ENCODE measurements at places on chromosomes 16 and 17.

- H3K4me3 ChIP-seq = no peak overlapping the region
- H3K4me1 ChIP-seq = peaks cover 2% of the 10 kb centered on the region
- DNase-seq = no peak
These were observed 53.6 kb upstream of the ADORA2B start for GRCh38 chr17:15891318-15891717.

DNA sequence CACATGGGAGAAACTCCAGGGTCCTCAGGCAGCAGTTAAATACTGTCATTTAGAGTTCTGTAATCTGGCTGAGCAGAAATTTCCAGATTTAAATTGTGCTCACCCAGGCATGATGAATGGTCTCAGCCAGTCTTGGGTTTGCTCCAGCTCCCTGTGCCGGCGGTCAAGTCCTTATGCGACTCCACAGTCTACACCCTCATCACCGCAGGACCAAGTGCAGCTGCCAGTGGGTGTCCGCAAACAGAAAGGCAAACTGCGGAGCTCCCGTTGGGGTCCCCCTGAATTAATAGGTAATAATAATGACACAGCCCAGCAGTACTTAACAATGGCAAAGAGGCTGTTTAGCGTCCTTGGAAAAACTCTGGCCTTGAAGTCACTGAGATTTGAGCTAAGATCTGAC lies 3.9 kb upstream of the CACNG4 start:
- H3K4me3 ChIP-seq = no peak overlapping the region
- no peak for DNase-seq

DNA sequence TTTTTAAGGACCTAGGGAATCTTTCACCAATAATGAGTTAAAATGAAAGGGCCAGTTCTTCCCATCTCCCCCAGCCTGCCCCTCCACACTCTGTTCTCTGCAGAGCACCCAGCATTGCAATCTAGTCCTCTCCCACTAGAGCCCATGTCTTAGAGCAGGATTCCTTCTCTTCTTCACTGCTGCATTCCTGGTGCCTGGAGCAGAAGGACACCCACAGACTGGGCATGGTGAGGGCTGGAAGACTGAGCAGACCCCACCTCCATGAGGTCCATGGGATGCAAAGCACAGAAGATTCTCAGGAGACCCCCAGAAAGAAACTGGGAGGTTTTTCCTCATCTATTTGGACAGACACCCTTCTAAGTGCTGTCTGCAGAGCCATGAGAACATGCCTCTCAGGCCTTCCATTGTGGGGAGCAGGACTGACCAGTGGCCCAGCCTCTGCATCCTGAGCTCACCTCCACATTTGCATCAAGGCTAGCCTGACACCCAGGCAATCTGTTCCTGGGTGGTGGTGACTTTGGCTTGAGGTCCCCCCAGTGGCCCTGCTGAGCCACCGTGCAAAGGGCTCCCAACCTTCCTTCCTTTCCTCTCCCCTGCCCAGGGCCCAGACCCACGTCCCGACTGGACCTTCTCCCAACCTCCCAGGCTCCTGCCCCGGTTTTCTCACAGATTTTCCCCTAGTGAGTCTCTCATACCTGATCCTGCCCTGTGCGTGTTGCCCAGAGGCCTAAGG lies 74.2 kb upstream of the ZNF469 start:
- no peak for DNase-seq
- no peaks in the 10 kb centered on the region for H3K4me1 ChIP-seq
- H3K27ac ChIP-seq = no peak overlapping the region
- H3K27me3 ChIP-seq = no peaks in the 10 kb centered on the region

GRCh38 chr16:12213180-12213579 lies 236.6 kb downstream of the SNX29 start:
- H3K36me3 ChIP-seq = no peaks in the 10 kb centered on the region
- H3K27ac ChIP-seq = no peak overlapping the region

- DNase-seq = no peak
- H3K27me3 ChIP-seq = no peaks in the 10 kb centered on the region
- peaks cover 18% of the 10 kb centered on the region for H3K4me1 ChIP-seq
- peak overlapping the region; percentile 75 for H3K4me3 ChIP-seq
These were observed 674 bp downstream of the TAF15 start for GRCh38 chr17:35809855-35810461.

GRCh38 chr16:69017036-69017783 lies 88.2 kb upstream of the HAS3 start:
- no peak for DNase-seq
- no peak overlapping the region for H3K4me3 ChIP-seq
- H3K27me3 ChIP-seq = no peaks in the 10 kb centered on the region
- no peak overlapping the region for H3K27ac ChIP-seq
- no peaks in the 10 kb centered on the region for H3K4me1 ChIP-seq
- no peaks in the 10 kb centered on the region for H3K36me3 ChIP-seq

DNA sequence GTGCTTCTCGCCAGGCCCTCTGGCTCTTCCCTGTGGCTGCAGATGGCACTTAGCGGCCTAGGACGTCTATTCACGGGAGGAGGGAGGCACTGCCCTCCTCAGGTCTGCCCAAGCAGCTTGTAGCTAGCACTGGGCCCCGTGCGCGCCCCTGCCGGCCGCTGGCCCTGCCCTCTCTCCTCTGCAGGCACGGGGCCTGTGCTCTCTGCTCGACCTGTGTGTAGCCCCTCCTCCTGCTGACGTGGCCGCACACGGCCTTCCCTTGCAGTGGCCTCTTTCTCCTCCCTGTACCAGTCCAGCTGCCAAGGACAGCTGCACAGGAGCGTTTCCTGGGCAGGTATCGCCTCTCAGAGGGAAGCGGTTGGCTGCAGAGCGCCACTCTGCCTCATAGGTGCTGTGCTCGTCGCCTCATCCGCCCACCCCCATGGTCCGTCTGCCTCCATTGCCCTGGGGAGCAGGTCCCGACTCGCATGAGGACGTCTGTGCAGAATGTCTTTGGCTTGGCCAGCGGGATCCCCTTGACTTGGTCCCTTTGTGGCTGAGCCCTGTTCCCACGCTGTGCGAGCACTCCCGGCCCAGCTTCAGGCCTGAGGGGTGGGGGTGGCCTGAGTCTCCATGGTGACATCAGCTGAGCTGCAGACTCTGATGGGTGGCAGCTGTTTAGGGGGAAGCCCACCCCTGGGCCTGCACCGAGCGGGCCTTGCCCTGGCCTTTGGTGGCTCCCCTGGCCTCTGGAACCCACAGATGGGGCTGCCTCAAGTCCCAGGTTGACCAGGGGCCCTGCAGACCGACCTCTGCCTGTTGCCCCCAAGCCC lies 34.6 kb downstream of the TSC2 start:
- H3K27me3 ChIP-seq = no peaks in the 10 kb centered on the region
- H3K4me1 ChIP-seq = no peaks in the 10 kb centered on the region
- no peak for DNase-seq
- H3K27ac ChIP-seq = no peak overlapping the region

GRCh38 chr17:32828822-32829221 lies 48.1 kb downstream of the MYO1D start:
- no peak overlapping the region for H3K27ac ChIP-seq
- DNase-seq = no peak
- no peaks in the 10 kb centered on the region for H3K36me3 ChIP-seq
- H3K4me3 ChIP-seq = no peak overlapping the region

DNA sequence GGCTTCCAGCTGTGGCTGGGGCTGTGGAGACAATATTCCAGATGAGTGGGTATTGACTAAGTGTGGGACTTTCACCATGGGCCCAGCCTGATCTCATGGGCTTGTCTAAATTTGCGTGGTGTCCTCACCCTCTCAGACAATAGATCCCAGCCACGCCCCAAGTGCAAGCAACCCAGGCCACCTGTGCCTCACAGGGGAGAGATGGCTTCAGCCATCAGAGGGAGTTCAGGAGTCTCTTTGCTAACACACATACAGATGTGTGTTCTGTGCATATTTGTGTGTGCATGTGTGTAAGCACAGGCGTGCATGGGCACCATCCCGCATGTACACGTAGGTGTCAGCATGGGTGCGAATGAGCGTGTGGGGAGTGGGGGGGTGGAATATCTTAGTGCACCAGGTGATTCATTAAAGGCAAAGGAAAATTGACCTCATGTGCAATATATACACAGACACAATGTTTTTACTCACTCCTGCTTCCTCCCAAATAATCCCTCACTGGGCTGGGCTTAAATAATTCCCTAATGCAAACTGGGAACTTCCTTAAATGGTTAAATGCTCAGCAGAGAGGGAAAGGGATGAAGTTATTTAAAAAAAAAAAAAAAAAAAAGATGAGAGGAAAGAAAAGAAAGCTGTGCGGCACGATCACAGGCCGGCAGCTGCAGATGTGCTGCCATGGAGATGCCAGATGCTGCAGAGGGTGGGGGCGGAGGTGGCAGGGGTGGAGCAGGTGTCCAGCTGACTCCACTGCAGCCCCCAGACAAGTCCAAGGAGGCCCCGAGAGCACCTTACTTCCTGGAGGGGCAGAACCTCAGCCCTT lies 24.0 kb upstream of the CDC42EP4 start:
- H3K4me1 ChIP-seq = no peaks in the 10 kb centered on the region
- H3K27me3 ChIP-seq = no peaks in the 10 kb centered on the region
- H3K36me3 ChIP-seq = no peaks in the 10 kb centered on the region
- no peak overlapping the region for H3K4me3 ChIP-seq

- DNase-seq = no peak
- no peak overlapping the region for H3K27ac ChIP-seq
- no peak overlapping the region for H3K4me3 ChIP-seq
- no peaks in the 10 kb centered on the region for H3K4me1 ChIP-seq
- H3K27me3 ChIP-seq = no peaks in the 10 kb centered on the region
These were observed 104.9 kb downstream of the RMI2 start for GRCh38 chr16:11450136-11450535.

DNA sequence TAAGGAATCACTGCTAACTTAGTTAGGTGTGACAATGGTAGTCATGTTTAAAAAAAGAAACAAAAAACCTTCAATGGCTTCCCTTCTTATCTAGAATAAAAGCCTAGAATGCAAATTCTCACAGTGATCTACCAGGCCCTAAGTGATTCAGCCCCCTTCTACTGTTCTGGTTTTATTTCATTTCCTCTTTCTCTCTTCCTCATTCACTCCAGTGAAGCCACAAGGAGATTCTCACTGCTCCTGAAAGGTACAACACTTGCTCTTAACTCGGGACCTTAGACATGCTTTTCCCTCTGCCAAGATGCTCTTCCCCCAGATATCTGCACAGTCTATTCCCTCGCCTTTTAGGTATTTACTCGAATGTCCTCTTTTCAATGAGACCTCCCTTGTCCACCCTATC lies 3.7 kb downstream of the PIGS start:
- H3K27me3 ChIP-seq = no peaks in the 10 kb centered on the region
- no peak overlapping the region for H3K4me3 ChIP-seq
- DNase-seq = no peak
- no peak overlapping the region for H3K27ac ChIP-seq
- peaks cover 22% of the 10 kb centered on the region for H3K4me1 ChIP-seq

DNA sequence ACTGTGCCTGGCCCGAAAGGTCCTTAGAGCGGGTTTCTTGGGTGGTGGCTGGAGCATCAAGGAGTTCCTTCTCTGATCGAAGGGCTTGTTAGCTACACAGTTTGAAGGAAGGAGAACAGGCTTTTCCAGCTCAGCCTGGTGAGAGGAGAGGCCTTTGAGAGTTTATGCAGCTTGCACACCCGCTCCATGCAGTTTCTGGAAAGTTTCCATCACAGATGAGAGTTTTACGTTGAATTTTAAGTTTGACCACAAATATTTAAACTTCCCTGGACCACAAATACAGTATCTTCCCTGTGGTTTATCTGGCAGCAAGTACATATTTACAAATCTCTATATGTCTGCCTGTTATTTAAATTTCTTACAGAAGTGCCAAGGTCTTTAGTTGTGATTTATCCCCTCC lies 56.8 kb downstream of the HIC1 start:
- no peaks in the 10 kb centered on the region for H3K36me3 ChIP-seq
- no peaks in the 10 kb centered on the region for H3K27me3 ChIP-seq
- no peak for DNase-seq

DNA sequence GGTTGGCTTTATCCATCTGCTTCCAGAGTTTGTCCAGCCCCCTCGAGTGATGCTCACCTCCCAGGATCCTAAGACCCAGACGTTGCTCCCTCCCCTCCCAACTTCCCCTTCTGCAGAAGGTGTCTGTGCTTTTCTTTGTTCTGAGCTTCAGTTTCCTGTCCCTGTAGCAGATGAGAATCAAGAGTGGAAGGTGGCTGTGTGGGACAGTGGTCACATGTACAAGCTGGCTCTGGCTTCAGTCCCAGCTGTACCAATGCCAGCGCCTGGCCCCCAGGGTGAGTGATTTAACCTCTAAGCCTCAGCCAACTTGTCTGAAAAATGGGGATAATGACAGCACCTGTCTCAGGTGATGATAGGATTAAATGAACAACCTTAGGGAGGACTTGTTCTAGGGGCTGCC lies 7.7 kb downstream of the PRR15L start:
- H3K27me3 ChIP-seq = no peaks in the 10 kb centered on the region
- H3K27ac ChIP-seq = no peak overlapping the region
- H3K36me3 ChIP-seq = peaks cover 10% of the 10 kb centered on the region
- no peak overlapping the region for H3K4me3 ChIP-seq
- DNase-seq = no peak
- peaks cover 9% of the 10 kb centered on the region for H3K4me1 ChIP-seq

DNA sequence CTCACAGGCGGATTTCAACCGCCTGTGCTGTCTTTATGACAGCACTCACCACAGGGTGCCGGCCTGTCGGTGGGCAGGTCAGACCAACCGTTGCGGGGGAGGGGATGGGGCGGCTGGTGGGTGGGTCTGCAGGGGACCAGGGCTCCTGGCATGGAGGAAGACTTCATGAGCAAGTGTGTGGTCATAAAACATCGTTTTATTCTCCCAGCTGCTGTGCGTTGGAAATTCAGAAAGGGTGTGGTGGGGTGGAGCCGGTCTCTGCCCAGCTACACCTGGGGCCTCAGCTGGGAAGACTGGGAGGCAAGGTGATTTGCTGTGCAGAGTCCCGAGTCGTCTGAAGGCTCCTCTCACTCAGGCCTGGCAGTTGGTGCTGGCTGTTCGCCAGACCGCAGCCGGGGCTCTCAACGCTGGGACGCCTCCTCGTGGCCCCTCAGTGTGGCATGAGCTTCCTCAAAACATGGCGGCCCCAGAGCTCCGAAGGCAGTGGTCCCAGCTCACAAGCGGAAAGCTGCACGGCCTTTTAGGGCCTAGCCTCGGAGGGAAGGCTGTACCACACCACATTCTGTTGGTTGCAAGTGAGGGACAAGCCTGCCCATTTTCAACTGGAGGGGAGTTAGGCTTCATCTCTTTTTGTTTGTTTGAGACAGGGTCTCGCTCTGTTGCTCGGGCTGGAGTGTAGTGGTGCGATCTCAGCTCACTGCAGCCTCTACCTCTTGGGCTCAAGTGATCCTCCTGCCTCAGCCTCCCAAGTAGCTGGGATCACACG lies 45.8 kb upstream of the GSE1 start:
- no peak for DNase-seq
- H3K27me3 ChIP-seq = no peaks in the 10 kb centered on the region
- H3K4me1 ChIP-seq = peaks cover 25% of the 10 kb centered on the region
- no peak overlapping the region for H3K4me3 ChIP-seq
- H3K27ac ChIP-seq = no peak overlapping the region

GRCh38 chr17:64154717-64155116 lies 24.8 kb upstream of the ERN1 start:
- H3K27ac ChIP-seq = no peak overlapping the region
- no peak overlapping the region for H3K4me3 ChIP-seq
- DNase-seq = no peak
- peaks cover 10% of the 10 kb centered on the region for H3K36me3 ChIP-seq

All from effector memory CD4-positive, alpha-beta T cell (primary cell).